ENCODE measurements at places on chromosomes 1 and 21.

DNA sequence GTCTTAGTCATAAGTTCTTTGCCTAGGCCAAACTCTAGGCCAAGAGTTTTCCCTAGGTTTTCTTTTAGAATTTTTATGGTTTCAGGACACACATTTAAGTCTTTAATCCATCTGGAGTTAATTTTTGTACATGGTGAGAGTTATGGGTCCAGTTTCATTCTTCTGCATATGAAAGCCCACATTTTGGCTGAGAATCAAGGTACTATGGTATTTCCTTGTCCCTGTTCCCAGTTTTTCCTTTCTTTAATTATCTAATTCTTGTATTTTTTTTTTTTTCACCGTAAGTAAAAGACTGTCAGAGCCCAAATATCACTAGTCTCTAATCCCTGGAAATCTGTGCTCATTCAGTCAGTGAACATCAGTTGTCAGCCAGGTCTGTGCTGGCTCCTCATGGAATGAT lies 105.4 kb downstream of the MAP3K21 start:
- DNase-seq, result no peak

DNA sequence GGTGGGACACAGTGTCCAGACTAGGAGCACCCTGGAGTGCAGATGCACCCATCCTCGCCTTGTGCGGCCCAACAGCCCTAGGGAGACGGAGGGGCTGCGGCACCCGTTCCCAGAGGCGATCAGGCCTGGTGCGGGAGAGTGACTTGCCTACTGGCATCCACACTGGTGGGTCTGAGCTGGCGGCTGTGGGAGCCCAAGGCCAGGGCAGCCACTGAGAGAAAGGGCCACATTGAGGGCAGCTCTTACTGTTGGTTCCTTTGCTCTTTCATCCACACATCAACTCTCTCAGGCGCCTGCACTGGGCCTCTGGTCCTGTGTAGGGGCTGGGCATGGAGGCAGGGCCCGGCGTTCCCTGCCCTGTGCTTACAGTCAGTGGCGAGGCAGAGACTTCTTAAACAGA lies 8.6 kb downstream of the PODN start:
- peak; percentile 26 for DNase-seq

DNA sequence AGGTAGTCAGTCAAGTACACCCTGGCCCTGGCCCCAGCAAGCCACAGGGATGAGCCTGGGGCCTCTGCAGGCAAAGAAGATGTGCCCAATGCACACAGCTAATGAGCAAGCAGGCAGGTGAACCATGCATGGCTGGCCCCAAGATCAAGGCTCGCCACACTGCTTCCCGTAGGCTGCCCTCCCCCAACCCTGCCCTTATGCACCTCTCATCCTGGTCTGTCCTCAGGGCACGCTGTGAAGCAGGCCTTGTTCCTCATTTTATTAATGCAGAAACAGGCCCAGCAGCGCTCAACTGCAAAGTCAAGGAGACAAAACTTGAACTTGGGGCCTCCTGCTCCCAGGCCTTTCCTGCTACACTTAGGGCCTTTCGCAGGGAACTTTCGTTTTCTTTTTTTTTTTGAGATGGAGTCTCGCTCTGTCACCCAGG lies 35.6 kb upstream of the ID3 start:
- DNase-seq, result no peak

DNA sequence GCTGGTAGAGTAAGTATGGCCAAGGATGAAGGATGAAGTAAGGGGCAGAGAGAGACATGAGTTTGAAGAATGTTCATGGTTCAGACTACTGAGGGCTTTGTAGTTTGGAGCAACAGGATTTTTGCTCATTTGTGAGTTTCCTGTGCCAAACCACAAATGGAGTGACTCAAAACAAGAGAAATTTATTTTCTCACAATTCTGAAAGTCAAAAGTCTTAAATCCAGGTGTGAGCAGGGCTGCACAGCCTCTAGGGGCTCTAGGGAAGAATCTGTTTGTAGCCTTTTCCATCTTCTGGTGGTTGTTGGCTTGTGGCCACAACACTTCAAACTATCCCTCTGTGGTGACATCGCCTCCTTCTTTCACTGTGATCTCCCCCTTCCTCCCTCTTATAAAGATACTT lies 58.9 kb downstream of the RHOU start:
- no peak for DNase-seq

DNA sequence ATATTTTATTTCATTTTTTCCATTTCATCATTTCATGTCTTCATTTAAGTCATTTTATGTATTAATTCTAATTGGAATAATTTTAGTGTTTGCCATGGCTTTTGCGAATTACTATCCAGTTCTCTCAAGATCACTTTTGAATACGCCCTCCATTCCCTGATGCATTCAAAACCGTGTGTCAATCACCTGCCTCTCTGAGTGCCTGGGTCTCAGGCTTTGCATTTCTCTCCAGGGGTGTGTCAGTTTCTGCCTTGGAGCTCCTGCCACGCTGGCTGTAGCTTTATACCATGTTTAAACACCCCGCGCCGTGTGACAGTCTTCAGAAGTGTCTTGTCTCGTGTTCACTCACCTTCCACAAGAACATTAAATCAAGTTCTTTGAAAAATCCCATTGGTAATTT lies 7.4 kb upstream of the DNMT3L start:
- no peak for DNase-seq

GRCh38 chr21:34003428-34003827 lies 70.0 kb upstream of the MRPS6 start:
- no peak for DNase-seq

DNA sequence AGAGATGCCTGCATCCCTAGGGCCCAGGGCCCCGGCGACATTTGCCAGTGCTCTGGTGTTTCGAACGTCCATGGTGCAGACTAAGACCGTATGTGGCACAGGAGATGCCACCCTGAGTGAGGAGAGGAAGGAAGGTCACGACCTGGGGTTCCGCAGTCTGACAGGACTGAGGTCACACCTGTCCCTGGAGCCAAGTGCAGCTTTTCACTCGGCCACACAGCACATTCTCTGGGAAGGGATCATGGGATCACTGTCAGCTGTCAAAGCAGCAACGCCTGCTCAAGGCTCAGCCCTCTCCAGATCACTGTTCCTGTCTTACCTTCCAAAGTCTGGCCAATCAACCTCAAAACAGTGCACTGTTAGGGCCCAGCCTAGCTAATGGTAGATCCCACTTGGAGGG lies 243.6 kb downstream of the SIPA1L2 start:
- no peak for DNase-seq

DNA sequence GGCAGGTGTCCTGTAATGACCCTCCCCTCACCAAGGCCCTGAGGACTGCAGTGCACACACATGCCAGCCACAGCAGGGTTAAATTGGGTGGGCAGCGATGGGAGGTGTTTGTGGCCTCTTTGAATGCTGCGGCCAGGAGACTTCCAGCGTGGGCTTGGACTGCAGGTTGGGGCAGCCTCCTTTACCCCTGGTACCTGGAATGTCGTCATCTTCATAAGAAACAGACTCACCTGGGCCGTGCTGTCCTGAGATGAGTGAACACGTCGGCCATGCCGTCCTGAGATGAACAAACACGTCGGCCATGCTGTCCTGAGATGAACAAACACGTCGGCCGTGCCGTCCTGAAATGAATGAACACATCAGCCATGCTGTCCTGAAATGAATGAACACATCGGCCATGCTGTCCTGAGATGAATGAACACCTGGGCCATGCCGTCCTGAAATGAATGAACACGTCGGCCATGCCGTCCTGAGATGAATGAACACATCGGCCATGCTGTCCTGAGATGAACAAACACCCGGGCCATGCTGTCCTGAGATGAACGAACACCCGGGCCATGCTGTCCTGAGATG lies 50.1 kb upstream of the COL6A1 start:
- no peak for DNase-seq

- peak; percentile 15 for DNase-seq
Measured at GRCh38 chr1:153397051-153397923, 6.4 kb upstream of the S100A8 start.

DNA sequence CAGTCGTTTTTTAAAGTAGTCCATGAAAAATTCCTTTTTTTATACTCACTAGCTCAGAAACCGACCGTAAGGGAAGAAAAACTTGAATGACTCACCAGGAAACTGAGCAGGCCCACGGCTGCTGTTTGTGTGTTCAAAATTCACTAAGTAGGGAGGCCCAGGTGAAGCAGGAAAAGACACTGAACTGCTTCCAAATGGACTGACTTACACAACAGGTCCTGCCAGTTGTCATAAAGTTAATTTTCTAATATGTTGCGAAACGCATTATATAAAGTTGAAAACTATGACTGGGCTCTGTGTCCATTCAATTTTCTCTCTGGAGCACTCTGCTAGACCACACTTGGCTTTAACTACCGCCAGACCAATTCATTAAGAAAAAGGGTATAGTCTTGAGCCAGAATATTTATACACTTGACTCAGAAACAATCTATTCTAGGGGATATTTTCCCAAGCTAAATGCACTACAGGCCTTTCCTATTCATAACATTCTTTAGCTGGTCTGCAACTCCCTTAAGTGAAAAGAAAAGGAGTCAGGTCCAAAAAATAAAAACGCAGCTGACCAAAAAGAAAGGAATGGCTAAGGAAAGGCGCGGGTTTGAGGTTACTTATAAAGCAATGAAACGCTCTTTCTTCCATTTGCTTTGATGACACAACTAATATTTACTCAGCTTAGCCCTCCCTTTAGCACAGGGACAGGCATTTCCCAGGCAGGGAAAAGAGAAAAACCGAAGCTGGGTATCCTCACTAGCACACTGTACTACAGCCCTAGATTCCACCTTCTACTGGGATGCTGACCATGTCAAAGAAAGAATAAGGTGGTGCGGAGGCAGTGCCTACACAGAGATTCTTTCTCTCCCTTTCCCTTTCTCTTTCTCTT lies 306.3 kb upstream of the ESRRG start:
- no peak for DNase-seq

DNA sequence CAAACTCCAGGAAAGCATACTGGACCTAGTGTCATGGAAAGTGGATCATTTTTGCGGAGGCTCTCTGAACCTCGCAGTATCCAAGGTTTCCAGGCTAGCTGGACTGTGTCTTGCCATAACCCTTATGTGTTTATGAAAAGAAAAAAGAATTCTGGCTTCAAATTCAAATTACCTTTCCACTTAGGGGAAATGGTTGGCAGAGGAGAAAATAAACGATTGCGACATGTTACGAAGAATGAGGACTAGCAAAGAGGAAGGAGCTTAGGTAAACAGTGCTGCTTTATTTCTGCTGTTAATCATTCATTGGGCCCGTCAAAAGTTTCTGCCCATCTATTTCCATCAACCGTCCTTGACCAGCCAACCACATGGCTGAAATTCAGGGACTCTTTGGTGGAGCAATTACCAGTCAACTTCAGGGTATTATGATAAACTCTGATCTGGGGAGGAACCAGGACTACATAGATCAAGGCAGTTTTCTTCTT lies at the start of gene C4BPA:
TSS of gene C4BPA (plus strand) at position 342 of the 482 bp plus-strand sequence. CDS start 8,793 bp downstream, outside the sequence.
- DNase-seq, result no peak

DNA sequence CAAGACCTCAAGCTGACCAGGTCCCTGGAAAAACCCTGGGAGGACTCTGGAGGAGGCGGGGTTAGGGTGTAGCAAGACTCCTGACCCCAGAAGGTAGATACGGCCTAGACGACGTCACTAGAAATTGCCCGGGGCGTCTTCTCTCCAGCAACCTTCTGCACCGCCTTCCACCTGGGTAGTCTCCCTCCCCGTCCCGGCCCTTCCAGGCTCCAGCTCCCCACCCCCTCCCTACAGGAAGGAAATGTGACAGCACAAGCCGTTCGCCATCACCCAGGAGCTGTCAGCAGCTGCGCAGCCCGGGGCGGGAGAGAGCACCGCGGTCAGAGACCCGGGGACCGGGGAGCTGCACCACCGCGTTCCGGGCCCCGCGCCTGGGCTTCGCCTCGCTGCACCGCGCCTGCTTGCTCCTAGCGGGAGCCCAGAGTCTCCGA lies 20.0 kb downstream of the SERTAD4 start:
- DNase-seq, result peak; percentile 94

- DNase-seq, result no peak
Measured at GRCh38 chr1:2808831-2809605, 7.5 kb upstream of the TTC34 start.

DNA sequence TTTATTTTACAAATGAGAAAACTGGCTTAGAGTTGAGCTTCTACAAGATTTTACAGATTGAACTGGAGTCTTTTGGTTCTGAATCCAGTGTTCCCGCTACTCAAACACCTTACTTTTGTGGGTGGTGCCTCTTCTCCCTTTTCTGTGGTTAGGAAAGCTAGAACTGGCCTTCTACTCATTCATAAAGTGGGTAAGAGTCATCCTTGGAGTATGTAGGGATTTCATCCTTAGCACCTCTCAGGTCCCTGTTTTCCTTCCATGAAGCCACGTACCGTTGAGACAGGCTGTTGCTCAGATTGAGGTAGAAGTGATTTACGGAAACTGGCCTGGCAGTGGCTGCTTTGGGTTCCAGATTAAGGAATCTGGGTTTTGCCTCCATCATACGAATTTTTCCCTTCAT lies 35.8 kb downstream of the WNT4 start:
- no peak for DNase-seq

GRCh38 chr1:117512728-117513321 lies 93.0 kb upstream of the TENT5C start:
- no peak for DNase-seq

- peak; percentile 98 for DNase-seq
Measured at GRCh38 chr1:153626904-153627714, at the start of gene S100A13. S100A13 (minus strand) TSS chr1:153627505; CDS start chr1:153626472, 1,033 bp downstream.

DNA sequence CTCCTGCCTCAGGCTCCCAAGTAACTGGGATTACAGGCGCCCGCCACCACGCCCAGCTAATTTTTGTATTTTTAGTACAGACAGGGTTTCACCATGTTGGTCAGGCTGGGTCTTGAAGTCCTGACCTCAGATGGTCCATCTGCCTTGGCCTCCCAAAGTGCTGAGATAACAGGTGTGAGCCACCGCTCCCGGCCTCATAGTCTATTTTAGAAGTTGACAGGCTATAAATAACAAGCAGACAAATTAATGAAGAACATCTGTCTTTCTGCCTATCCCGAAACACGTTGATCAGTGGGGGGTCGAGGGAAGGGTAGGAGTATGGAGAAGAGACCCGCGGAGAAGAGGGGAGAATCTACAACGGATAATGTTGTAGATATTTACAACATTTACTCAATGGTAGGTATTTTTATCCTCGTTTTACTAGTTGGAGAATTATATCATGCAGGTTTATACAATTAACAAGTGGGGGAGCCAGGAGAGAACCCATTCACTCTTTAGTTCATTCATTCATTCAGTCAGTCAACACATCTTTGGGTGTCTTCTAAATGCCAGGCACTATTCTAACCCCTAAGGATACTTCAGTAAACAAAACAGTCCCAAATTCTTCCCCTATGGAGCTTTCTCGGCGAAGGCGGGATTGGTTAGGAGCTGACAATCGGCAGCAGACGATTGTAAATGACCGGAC lies 497 bp upstream of the IFNAR2 start:
- DNase-seq, result no peak

DNA sequence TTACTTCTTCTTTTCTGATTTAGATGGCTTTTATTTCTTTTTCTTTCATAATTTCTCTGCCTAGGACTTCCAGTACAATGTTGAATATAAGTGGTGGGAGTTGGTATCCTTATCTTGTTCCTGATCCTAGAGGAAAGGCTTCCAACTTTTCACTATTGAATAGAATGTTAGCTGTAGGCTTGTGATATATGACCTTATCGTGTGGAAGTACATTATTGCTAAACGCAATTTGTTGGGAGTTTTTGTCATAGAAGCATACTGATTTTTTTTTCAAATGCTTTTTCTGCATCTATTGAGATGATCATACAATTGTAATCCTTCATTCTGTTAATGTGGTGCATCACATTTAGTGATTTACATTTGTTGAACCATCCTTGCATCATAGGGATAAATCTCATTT lies 79.5 kb downstream of the FASLG start:
- DNase-seq, result no peak

GRCh38 chr1:30660241-30660640 lies 63.1 kb downstream of the MATN1 start:
- no peak for DNase-seq

- no peak for DNase-seq
Measured at GRCh38 chr1:240099329-240099728, 7.6 kb downstream of the FMN2 start.
